ENCODE measurements at places on chromosomes 1 and 21.
A peak's percentile ranks its signal among the peaks of the same experiment; 100 is the strongest.

GRCh38 chr1:103267266-103267665 is 158.9 kb upstream of the COL11A1 start:
- DNase-seq, result no peak

DNA sequence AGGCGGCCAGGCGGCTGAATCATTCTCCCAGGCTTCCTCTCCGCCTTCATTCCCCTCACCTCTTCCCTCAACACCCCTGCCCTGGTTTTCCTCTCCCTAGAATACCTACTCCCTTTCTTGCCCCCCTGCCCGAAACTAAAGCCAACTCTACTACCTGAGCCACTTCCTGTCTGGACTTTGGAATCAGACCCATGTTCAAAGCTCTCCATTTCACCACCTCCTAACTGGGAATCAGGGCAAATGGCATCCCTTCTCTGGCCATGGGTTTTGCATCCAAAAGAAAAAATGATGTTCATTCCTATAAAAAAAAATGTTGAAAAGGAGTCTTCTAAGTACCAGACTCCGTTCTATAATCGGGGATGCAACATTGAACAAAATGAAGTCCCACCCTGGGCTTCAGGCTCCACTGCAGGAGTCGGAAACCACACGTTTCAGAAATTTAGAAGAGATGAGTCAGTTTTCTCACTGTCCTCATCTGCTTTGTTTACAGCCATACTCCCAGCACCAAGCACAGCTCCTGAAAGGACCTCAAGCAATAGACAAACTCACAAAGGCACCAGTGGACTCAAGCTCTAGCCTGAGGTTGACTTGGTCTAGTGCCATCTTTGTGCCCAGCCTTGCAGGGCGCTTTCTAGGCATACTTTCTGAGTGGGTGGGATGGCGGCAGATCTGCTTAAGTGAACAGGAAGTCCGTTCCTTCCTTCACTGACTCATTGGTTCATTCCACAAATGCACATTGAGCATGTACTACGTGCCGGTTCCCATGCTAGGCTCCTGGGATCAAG is 176.2 kb downstream of the IGSF21 start:
- DNase-seq, result no peak

- no peak for DNase-seq
Observed at GRCh38 chr1:183137782-183138181, 48.3 kb upstream of the LAMC2 start.

GRCh38 chr1:204418174-204419063 is 6.8 kb upstream of the PPP1R15B start:
- DNase-seq, result no peak

DNA sequence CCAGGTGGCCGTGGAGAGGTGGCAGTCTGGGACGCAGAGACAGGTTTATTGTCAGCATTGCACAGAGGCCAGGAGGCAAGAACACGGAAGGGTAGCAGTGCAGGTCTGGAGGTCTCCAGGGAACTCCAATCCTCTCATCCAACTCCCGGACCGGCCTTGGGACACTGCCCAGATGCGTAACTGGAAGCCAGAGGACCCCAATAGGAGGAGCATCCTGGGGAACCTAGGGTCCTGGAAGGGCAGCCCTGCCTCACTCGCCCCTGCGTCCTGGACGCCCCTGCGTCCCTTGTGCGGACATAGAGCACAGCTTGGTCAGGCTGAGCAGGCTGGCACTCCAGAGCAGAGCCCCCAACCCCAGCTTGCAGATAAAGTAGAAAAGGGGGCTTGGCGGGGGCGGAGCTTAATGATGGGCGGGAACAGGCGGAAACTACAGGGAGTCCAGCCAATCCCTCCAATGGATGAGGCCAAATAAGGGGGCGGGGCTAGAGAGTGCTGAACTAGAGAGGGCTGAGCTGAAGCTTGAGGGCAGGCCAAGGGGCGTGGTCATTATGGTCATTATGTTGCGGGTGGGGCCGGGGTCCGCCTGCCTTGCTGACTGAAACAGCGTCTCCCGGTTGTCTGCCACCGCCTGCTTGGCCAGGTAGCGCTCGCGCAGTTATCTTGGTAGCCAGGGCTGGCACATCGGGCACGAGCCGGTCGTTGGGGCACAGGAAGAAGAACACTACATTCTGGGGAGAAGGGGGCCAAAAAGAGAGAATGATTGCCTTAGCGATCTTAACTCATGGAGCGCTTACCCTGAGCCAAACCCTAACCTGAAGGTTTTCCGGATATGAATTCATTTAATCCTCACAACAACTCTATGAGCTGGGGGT is 3.7 kb upstream of the ARHGEF19 start:
- peak; percentile 83 for DNase-seq

DNA sequence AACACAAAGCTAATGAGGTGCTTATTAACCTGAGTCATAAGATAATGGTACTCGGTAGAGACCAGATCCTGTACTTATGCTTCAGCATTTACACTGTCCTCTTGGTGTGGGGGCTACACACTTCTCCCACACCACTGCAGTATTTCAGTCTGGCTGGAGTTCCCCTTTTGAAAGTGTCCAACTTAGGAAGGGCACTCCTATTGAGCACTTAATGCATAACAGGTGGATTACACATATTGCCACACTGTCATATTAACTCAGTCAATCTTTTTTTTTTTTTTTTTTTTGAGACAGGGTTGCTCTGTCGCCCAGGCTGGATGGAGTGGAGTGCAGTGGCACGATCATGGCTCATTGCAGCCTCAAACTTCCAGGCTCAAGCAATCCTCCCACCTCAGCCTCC is 1.5 kb downstream of the GPATCH4 start:
- DNase-seq, result no peak
